ENCODE measurements at places on chromosomes 12 and 14. TPM values are rescaled to one million over a fixed set of nuclear protein-coding genes. Genes with fewer than 3 reads are reported as not detected.

The CIDEB gene
- under 0.01 TPM for total RNA-seq

The PRH2 gene
- total RNA-seq = 0.28 TPM

The TMTC1 gene
- total RNA-seq = 31.9 TPM

The HOTAIR gene
- total RNA-seq = not detected

The PRR4 gene
- 0.83 TPM for total RNA-seq

The GCH1 gene
- total RNA-seq = 0.56 TPM

The GXYLT1 gene
- 18.1 TPM for total RNA-seq

The TRPV4 gene
- total RNA-seq = 1.1 TPM

The GPRC5A gene
- 49.7 TPM for total RNA-seq

The GAS2L3 gene
- total RNA-seq = 15.6 TPM

The ERBB3 gene
- 2.5 TPM for total RNA-seq

The UNC79 gene
- total RNA-seq = not detected

The TSHR gene
- not detected for total RNA-seq

The OTOGL gene
- total RNA-seq = 0.28 TPM

The FOXN4 gene
- not detected for total RNA-seq

GRCh38 chr12:1865284-1865866 lies 45.0 kb downstream of the LRTM2 start:
- H3K4me1 ChIP-seq = no peaks in the 10 kb centered on the region
- peaks cover 40% of the 10 kb centered on the region for H3K27me3 ChIP-seq
- no peak for DNase-seq
- no peak overlapping the region for H3K27ac ChIP-seq
- no peaks in the 10 kb centered on the region for H3K36me3 ChIP-seq

GRCh38 chr12:107778383-107779025 lies 4.0 kb downstream of the ASCL4 start:
- no peaks in the 10 kb centered on the region for H3K36me3 ChIP-seq
- no peak for DNase-seq
- H3K4me3 ChIP-seq = no peak overlapping the region
- H3K27me3 ChIP-seq = peaks cover 17% of the 10 kb centered on the region
- no peak overlapping the region for H3K27ac ChIP-seq

DNA sequence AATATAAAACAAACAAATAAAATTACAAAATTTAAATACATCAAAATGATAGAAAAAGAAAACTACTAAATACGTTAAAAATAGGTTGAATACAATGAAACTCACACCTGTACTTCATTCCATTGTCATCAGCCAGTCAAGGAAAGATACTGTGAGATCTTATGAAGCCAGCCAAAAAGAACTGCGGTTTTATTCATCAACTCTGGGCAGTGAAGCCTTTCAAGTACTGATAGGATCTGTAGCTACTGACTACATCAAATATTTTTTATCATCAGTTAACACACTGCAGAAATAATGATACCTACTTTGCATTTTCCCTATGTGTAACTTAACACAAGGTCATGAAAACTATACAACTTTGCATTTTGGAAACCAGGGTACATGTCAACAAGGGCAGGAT lies 46.3 kb upstream of the FAR2 start:
- no peaks in the 10 kb centered on the region for H3K27me3 ChIP-seq
- H3K4me1 ChIP-seq = no peaks in the 10 kb centered on the region
- DNase-seq = no peak
- no peak overlapping the region for H3K4me3 ChIP-seq

- H3K27me3 ChIP-seq = no peaks in the 10 kb centered on the region
- H3K4me1 ChIP-seq = peaks cover 3% of the 10 kb centered on the region
- H3K27ac ChIP-seq = no peak overlapping the region
- no peak overlapping the region for H3K4me3 ChIP-seq
Observed at GRCh38 chr14:37035401-37035800, 137.0 kb downstream of the SLC25A21 start.

- peaks cover 24% of the 10 kb centered on the region for H3K4me1 ChIP-seq
- no peaks in the 10 kb centered on the region for H3K27me3 ChIP-seq
- DNase-seq = peak; percentile 95
- H3K27ac ChIP-seq = peak overlapping the region; percentile 92
- no peak overlapping the region for H3K4me3 ChIP-seq
Observed at GRCh38 chr12:95204141-95204866, 13.0 kb downstream of the FGD6 start.

DNA sequence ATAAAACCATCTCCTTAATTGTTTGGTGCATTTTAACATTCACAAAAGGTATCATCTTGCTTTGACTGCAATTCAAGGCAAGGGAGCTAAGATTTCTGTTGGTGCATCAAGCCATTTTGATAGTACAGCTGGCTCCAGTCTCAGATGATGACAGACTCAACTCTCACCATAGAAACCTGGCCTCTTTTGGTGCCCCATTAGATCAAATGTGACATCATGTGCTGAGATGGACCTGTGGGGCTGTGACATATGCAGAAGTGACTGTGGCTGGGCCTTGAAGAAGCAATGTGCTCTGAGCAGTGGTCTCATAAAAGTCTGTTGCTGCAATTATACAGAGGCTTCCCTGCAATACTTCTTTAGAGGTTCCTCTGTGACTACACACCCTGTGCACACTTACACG lies 88.4 kb downstream of the SLC2A13 start:
- no peak overlapping the region for H3K4me3 ChIP-seq
- no peaks in the 10 kb centered on the region for H3K27me3 ChIP-seq
- H3K27ac ChIP-seq = no peak overlapping the region
- DNase-seq = no peak
- H3K36me3 ChIP-seq = no peaks in the 10 kb centered on the region

- DNase-seq = no peak
- H3K27ac ChIP-seq = no peak overlapping the region
- H3K4me3 ChIP-seq = no peak overlapping the region
- H3K36me3 ChIP-seq = no peaks in the 10 kb centered on the region
- H3K4me1 ChIP-seq = no peaks in the 10 kb centered on the region
Observed at GRCh38 chr12:127770118-127770517, 496.9 kb upstream of the TMEM132C start.

DNA sequence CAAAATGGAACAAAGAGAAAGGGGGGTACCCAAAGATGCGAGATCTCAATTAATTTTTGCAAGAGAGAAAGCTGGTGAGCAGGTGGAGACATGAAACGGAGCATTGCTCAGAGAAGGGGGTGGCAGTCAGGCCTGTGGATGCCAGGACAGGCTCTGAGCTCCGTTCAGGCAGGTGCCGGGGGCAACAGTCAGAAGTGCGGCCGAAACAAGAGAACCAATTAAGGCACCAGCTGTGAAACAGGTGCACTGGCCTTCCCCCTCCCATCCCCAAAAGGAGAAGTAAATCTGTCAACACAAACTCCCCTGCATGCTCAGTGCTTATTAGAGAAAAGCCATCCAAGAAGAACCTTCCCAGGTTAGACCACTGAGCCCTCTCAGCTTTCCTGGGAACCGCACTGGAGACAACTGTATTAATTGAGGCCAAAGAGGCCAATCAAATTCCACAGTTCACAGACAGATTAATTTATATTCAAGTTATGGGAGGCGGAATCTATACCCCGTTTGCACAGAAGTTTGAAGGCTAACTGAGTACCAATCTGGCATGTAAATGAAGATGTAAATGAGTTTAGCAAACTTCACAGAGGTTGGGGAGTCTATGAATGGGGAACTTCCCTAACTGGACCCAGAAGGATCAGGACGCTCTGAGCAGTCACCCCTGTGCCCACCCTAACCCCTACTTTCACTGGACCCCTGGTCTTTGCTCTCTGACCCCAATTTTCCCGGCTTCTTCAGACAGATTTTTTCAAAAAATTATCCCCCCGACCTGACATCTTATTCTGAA lies 20.9 kb downstream of the OAS2 start:
- H3K4me3 ChIP-seq = no peak overlapping the region
- no peaks in the 10 kb centered on the region for H3K4me1 ChIP-seq
- no peak for DNase-seq
- no peaks in the 10 kb centered on the region for H3K36me3 ChIP-seq
- H3K27me3 ChIP-seq = no peaks in the 10 kb centered on the region

- H3K4me3 ChIP-seq = no peak overlapping the region
- H3K36me3 ChIP-seq = peaks cover 32% of the 10 kb centered on the region
Observed at GRCh38 chr14:73191441-73191840, 45.9 kb upstream of the PAPLN start.

GRCh38 chr14:34548472-34548981 lies 9.0 kb upstream of the EAPP start:
- H3K27ac ChIP-seq = no peak overlapping the region
- DNase-seq = no peak
- no peaks in the 10 kb centered on the region for H3K36me3 ChIP-seq
- peaks cover 2% of the 10 kb centered on the region for H3K4me1 ChIP-seq
- no peaks in the 10 kb centered on the region for H3K27me3 ChIP-seq

DNA sequence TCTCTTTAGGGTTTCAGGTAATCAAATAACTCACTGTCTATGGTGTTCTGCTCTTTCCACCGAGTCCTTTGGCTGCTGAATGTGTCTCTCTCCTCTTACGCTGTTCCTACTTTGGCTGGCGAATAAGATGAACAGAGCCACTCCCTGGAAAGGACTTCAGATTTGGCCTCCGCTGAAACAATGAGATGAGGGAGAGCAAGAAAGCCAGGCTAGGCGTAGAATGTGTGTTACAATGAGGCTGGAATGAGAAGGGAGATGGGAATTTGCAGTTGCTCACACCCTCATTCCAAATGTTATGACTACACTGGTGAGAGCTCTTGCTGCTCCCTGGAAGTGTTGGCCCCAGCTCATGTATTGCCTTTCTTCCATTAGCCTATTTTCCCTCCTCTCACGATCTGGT lies at the start of gene MFAP5:
TSS of gene MFAP5 (minus strand) at position 234 of the 400 bp plus-strand sequence. CDS start 722 bp downstream, outside the sequence.
- H3K4me3 ChIP-seq = no peak within 1 kb of the TSS
- H3K4me1 ChIP-seq = no peaks in the 10 kb centered on the region
- no peak within 1 kb of the TSS for H3K27ac ChIP-seq
- no peaks in the 10 kb centered on the region for H3K36me3 ChIP-seq
- H3K27me3 ChIP-seq = peaks cover 12% of the 10 kb centered on the region

DNA sequence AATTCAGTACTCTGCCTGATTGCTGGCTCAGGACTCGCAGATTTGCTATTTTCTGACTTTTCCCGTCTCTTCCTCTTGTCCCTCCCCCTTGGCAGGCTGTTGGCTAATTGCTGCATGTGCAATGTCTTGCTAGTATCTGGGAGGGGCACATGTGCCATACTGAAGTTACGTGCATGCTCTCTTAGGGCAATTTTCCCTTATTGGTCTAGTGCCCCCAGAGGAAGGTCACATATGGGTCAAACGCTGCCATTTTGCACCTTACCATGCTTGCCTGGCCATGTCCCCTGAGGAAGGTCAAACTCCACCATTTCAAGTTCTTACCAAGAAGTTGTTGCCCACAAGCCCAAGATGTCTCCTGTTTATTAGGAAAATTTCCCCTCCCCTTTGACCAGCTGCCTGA lies 13.9 kb upstream of the ERC1 start:
- no peak for DNase-seq
- H3K27me3 ChIP-seq = no peaks in the 10 kb centered on the region
- no peaks in the 10 kb centered on the region for H3K36me3 ChIP-seq
- no peak overlapping the region for H3K27ac ChIP-seq
- H3K4me1 ChIP-seq = peaks cover 3% of the 10 kb centered on the region

- H3K27me3 ChIP-seq = no peaks in the 10 kb centered on the region
- H3K4me3 ChIP-seq = no peak overlapping the region
- H3K36me3 ChIP-seq = no peaks in the 10 kb centered on the region
- no peak overlapping the region for H3K27ac ChIP-seq
- no peaks in the 10 kb centered on the region for H3K4me1 ChIP-seq
Observed at GRCh38 chr14:88276923-88277596, 46.0 kb downstream of the KCNK10 start.

- H3K4me1 ChIP-seq = peaks cover 24% of the 10 kb centered on the region
- H3K4me3 ChIP-seq = no peak overlapping the region
- DNase-seq = peak; percentile 63
Observed at GRCh38 chr14:22549981-22550673, 38.9 kb downstream of the DAD1 start.

- H3K36me3 ChIP-seq = no peaks in the 10 kb centered on the region
- H3K27ac ChIP-seq = no peak overlapping the region
- no peaks in the 10 kb centered on the region for H3K4me1 ChIP-seq
- no peak overlapping the region for H3K4me3 ChIP-seq
Observed at GRCh38 chr12:5396541-5396940, 35.4 kb upstream of the NTF3 start.

DNA sequence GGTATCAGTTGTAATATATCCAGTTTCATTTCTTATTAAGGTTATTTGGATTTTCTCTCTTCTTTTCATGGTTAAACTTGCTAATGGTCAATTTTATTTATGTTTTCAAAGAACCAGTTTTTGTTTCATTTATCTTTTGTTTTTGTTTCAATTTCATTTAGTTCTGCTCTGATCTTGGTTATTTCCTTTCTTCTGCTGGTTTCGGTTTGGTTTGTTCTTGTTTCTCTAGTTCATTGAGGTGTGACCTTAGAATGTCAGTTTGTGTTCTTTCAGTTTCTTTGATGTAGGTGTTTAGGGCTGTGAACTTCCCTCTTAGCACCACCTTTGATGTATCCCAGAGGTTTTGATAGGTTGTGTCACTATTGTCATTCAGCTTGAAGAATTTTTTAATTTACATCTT lies 145.6 kb upstream of the SLCO1B1 start:
- H3K4me1 ChIP-seq = no peaks in the 10 kb centered on the region
- H3K36me3 ChIP-seq = no peaks in the 10 kb centered on the region

GRCh38 chr12:96698965-96699364 lies 208.1 kb upstream of the NEDD1 start:
- no peak for DNase-seq
- H3K4me3 ChIP-seq = no peak overlapping the region
- H3K27me3 ChIP-seq = no peaks in the 10 kb centered on the region
- no peaks in the 10 kb centered on the region for H3K4me1 ChIP-seq
- H3K36me3 ChIP-seq = no peaks in the 10 kb centered on the region

- no peak for DNase-seq
- H3K4me1 ChIP-seq = no peaks in the 10 kb centered on the region
- H3K27ac ChIP-seq = no peak overlapping the region
- no peaks in the 10 kb centered on the region for H3K36me3 ChIP-seq
Observed at GRCh38 chr14:40133463-40133862, 701.2 kb upstream of the FBXO33 start.

GRCh38 chr14:106737021-106737420 lies 1210.6 kb downstream of the TMEM121 start:
- H3K4me3 ChIP-seq = no peak overlapping the region
- no peak for DNase-seq
- no peaks in the 10 kb centered on the region for H3K4me1 ChIP-seq
- H3K27ac ChIP-seq = no peak overlapping the region
- H3K27me3 ChIP-seq = no peaks in the 10 kb centered on the region

GRCh38 chr12:120007272-120007671 lies 18.2 kb downstream of the BICDL1 start:
- DNase-seq = no peak
- H3K36me3 ChIP-seq = no peaks in the 10 kb centered on the region
- no peak overlapping the region for H3K4me3 ChIP-seq
- 0 out of 2 replicates have a peak, but pooled peaks cover 2% of the 10 kb centered on the region for H3K27me3 ChIP-seq
- H3K4me1 ChIP-seq = no peaks in the 10 kb centered on the region

DNA sequence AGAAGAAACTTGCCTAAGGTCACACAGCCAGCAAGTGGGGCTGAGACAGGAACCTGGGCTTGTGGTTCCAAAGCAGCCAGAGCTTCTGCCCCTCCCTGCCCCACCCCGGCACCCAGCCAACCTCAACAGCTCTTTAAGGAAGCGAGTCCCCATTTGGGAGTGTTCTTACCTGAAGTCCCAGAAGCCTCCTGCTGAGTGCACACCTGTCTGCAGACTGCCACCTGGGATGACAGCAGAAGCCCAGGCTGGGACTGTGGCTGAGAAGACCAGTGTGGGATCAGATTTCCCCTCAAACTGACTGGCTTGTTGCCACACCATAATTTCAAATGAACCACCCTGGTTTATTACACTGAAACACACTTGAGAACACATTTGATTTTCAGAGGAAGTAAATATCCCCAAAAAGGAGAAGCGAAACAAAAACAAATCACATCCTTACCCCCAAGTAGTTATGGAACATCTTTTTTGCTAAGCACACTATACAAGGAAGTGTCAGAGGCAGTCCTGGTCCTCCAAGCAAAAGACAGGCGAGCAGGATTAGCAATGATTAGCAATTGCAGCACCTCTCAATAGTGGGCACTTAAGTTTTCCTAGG lies 6.3 kb upstream of the RIN3 start:
- no peak overlapping the region for H3K27ac ChIP-seq
- peaks cover 19% of the 10 kb centered on the region for H3K4me1 ChIP-seq
- H3K27me3 ChIP-seq = no peaks in the 10 kb centered on the region
- H3K4me3 ChIP-seq = no peak overlapping the region
- no peaks in the 10 kb centered on the region for H3K36me3 ChIP-seq

Measured in IMR-90 (cell line).